ENCODE measurements at places on chromosomes 7 and 10.

GRCh38 chr7:74455291-74455804, 1.6 kb downstream of the GTF2IRD1 start:
- DNase-seq: no peak

GRCh38 chr7:97479740-97480290, 252.1 kb upstream of the TAC1 start:
- DNase-seq: no peak

DNA sequence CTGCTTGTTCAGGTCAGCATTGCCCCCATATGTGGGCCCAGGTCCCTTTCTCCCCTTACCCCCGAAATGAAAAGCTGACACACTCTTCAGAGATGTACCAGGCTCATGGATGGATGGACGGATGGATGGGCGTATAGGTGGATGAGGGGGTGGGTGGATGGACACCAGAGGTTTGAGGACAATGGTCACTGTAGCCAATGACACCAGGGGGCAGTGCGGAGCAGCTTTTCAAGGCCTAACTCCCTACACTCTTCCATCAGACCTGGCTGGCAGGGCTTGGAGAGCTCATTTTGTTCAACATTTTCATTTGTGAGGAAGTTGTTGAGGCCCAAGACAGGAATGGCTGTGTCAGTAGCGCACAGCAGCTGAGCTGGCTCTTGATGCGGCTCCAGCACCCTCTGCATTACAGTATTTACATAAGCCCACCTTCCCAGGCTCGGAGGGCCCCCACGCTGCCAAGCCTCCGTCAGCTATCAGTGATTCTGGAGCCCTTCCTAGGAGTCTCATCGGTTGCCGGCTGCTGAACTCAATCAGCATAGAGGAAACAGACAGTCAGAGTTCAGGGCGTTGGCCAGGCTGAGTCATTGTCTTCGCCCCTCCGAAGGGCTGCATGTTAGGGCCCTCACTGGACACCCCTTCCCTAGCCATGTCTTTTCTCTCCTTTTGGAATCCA, 11.6 kb upstream of the FFAR4 start:
- DNase-seq: peak; percentile 33

DNA sequence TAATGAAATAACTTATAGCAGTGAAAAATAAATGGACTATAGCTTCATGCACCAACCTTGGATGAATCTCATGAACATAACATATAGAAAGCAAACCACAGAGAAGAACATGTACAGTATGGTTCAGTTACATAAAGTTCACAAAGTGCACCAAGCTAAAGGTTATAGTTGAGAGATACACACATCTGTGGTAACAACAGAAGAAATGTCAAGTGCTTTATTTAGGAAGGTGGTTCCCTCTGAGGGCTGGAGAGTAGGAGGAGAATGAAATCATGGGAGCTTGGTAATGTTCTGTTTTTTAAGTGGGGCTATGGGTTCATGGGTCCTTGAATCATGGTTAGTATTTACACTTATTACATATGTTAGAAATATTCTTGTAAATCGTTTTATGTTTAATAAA, 323.3 kb downstream of the PHTF2 start:
- DNase-seq: no peak

GRCh38 chr10:46299286-46299535, 12.4 kb downstream of the ANTXRL start:
- DNase-seq: no peak

DNA sequence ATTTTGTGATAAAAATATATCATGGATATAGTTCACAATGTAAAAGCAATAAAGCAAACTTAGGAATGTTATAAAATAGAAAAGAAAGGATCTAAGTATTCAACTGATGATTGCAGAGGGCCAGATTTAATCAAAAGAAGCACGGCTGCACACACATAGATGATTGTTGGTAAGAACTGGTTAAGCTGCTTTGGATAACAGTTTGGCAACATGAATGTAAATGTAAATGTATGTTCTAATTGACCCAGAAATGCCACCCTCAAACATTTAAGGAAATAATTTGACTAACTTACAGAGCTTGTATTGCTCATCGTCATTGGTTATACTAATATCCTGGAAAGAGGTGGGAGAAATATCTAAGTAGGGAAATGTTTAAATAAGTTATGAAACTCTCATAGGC, 13.1 kb downstream of the ZNF485 start:
- no peak for DNase-seq

GRCh38 chr7:2357571-2357970, 2.9 kb downstream of the EIF3B start:
- DNase-seq: no peak

GRCh38 chr7:2937701-2938513, 93.8 kb upstream of the GNA12 start:
- no peak for DNase-seq

GRCh38 chr7:100155553-100156317, 2.8 kb downstream of the TRAPPC14 start:
- no peak for DNase-seq

DNA sequence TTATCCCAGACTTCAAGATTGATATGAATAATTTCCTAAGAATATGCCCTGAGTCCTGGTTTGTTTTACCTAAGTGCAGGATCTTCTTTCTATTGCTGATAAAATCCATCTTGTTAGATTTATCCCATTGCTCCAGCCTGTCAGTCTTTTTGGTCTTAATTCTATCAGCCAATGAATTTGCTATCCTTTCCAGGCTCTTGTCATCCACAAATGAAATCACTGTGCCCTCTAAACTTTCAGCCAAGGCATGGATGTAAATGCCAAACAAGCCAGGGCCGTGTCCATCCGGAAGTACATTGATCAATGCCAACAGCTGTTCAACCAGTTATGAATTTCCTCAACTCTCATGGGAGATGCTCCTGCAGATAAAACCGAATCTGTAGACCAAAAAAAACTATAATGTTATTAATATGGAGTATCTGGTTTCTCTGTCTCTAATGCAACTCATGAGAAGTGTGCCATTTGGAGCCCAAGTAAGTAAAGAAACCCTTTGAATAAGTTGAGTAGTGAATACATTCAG, 40.0 kb downstream of the NPY start:
- DNase-seq: no peak

DNA sequence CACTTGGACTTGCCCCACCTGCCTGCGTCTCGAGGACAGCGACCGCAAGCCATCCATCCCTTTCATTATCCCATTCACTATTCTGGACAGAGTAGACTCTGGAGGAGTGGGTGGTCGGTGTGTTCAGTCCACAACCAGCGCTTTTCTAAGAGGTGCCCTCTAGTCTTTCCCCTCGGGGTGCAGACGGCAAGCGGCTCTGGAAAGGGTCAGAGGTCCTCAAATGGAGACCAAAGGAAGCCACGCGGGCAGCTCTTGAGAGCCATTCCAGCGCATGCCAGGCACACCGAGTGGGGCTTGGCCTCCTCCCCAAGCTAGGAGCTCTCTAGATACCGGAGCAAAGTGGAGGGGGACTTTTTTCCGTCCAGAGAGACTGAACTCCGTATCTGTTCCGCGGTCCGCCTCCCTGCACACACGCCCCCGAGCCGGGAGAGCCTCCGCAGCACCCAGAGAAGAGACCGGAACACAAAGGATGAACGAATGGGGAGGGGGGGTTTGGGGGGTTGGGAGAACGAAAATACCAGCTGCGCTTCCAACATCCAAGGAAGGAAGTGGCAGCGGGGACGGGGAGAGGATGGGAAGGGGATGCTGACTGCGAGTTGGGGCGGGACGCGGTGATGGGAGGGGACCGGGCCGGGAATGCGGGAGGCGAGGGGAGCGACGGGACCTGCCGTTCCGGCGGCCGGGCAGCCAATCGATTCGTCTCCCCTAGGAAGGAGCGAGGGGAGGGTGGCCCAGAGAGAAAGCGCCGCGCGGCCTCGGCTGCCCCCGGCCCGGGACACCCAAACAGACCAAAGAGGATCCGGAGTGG, 515 bp downstream of the GSDME start:
- no peak for DNase-seq

- no peak for DNase-seq
Observed at GRCh38 chr7:77466450-77466849, 50.3 kb upstream of the GSAP start.

DNA sequence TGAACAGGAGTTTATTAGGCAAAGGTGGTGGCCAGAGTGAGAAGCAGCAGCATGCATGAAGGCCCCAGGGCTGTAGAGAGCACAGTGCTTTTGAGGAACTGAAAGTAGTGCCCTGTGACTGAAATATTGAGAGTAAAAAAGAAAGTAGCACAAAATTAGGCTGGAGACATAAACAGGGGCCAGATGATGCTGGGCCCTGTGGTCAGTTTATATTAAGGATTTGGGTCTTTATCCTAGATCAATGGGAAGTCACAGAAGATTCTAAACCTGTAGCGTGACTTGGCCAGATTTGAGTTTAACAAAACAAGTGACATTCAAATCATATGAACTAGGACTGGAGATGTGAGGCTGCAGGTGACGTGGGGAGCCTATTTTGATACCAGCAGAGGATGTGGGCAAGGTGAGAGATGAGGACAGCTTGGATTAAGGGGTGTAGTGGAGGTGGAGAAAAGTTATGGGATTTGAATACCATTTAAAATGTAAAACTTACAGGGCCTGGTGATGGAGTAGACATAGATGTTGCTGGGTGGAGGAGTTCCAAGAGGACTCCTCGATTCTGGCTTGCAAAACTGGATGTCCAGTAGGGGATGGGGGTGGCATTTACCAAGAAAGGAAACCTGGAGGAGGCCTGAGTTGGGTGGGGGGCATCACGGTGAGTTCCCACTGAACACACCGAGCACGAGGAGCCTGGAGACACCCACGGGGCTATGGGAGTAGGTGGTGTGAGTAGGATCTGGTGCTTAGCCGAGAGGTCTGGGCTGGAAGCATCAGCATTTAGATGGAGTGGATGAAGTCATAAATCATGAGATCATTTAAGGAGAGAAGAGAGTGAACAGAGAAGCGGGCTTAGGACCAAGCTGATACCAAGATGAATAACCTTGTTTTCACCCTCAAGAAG, 52.8 kb downstream of the HHEX start:
- no peak for DNase-seq

- DNase-seq: no peak
Observed at GRCh38 chr7:1061180-1061579, 16.8 kb downstream of the GPR146 start.

DNA sequence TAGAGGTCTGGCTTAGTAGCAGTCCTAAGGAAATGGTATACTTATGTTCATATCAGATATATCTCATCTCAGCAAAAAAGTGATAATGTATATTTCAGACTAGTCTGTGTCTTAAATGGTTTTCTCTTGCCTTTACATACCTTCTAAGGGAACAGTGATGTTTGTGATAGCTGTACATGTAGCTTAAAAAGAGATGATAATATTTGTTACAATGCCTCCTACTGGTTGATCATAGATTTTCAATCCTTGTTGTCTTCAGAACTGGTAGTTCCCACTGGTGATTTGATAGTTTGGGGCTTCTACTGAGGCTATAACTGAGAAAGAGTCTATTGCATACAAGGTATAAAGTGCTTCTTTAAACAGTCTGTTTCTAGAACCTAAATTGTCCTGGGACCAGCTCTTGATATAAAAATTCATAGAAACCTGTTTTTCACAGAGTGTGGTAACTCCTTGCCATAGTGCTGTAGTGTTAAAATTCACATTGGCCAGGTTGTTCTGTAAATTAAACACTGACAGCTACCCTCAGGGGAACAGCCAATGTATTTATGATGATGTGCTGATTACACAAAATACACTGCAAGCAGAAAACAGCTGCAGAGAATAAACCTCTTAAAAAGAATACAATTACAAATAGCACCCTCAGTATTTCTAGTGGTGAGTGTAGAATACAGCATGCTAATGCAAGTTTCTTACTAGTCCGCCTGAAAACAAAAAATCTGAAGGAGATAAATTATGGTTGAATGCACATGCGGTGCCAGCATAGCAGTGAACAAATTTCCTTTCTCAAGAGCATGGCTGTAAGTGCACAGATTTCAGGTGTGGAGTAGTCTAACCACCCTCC, 90.3 kb downstream of the BTRC start:
- DNase-seq: no peak

- no peak for DNase-seq
Observed at GRCh38 chr7:25967278-25968204, 184.5 kb upstream of the NFE2L3 start.

- no peak for DNase-seq
Observed at GRCh38 chr7:139660317-139661042, 117.3 kb downstream of the HIPK2 start.

GRCh38 chr7:156942708-156943090, 6.8 kb upstream of the NOM1 start:
- no peak for DNase-seq

- DNase-seq: no peak
Observed at GRCh38 chr7:24245362-24245761, 38.6 kb upstream of the NPY start.

DNA sequence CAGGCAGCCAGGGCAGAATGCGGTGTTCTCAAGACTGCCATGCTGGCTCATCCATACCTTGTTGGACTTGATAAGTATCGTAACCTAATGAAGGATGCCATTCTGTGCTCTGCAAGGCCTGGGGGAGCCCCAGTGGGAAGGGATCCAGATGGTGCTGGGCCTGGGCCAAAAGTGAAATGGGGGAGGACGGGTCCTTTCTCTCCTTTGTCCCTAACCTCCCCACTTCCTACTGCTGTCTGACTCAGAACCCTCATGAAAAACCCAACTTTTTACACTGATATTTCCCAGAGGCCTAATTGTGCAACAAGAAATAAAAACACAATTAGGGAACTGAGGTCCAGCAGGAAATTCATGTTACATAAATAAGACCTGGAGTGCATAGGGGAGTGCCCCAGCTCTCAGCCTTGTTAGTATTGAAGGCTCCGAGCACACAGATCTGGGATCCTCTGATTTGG, 193.7 kb upstream of the SVIL start:
- DNase-seq: no peak

DNA sequence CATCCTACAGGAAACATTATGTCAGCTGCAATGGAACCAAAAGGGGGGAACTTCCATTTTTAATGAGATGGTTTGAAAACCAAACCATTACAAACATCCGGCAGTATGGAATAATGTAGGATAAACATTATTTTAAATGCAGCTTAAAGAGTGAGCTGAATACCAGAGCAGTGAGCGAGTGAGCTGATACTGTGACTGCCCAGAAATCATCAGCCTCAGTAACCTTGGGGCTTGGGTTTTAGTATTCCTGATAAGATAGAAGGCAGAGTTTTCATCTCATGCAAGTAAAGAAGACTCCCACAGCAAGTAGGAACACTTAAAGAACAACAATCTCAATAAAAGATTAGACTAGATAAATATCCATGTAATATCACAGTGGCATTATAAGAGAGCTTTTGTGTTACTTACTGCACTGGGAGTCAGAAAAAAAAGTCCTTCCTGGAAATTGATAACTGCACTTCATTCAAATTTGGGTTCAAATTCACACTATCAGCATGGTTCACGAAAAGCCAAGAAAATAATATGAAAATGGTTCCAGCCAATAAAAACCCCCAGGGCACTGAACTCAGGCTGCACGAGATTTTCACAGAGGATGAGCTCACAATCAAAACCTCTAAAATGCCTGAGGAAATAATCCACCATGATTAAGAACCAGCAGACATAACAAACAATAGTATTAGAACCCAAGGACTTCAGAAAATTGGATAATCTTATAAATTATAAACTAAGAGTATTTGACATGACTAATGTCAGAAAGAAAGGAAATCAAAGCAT, 115.7 kb downstream of the MTPAP start:
- DNase-seq: no peak
